ENCODE measurements at places on chromosomes 5 and 9. TPM values are rescaled to one million over a fixed set of nuclear protein-coding genes. Genes with fewer than 3 reads are reported as not detected.

OMD gene
- not detected for total RNA-seq

GRAMD2B gene
- total RNA-seq, result 8.4 TPM

GRCh38 chr9:38423973-38424843, at the start of gene IGFBPL1:
Gene IGFBPL1 (minus strand): TSS chr9:38424454. CDS start chr9:38424424, 30 bp downstream.
- no peak for DNase-seq

DNA sequence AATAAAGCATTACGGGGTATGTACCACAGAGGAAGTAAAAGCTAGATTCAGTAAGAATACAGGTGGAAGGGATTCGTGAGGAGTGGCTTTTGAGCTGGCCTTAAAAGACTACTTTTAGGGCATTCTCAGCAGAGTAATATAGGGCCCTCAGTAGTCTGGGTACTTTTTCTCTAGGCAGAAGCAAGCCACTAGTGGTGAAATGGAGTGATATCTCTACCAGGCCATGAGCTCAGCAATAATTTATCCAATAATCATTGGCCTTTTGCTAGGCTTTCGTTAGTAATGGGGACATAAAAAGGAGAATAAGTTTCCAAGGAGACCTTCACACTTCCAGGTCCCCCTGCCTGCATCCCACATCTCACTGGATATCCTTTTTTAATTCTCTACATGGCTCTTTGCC, 1.7 kb downstream of the POLR3G start:
- DNase-seq, result no peak

DNA sequence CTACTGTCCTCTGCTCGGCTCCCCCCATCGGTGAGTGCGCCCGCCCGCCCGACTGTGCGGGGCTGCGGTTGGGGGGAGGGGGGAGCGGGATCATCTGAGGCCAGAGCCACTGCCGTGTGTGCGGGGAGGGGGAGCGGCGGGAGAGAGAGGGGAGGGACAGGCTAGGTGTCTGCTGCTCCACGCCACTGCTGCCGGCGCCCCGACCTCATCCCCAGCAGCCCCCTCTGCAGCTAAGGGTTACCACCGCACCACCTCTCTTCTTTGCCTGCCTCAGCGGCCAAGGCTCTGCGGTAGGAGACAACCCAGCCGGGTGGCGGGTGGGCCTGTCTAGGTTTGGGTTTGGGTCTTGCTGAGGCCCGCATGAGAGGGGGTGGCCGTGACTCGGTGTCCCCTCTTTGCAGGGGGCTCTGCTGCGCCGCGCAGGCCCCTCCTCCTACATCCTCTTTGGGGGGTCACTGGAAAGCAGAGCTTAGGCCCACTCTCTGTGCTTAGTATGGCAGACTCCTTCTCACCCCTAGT, 670 bp upstream of the PURA start:
- DNase-seq, result peak; percentile 39

UBTD2 gene
- total RNA-seq, result 7.5 TPM

LHX6 gene
- not detected for total RNA-seq

TIFAB gene
- total RNA-seq, result not detected

- DNase-seq, result no peak
Observed at GRCh38 chr5:62385816-62386400, 17.8 kb downstream of the DIMT1 start.

DNA sequence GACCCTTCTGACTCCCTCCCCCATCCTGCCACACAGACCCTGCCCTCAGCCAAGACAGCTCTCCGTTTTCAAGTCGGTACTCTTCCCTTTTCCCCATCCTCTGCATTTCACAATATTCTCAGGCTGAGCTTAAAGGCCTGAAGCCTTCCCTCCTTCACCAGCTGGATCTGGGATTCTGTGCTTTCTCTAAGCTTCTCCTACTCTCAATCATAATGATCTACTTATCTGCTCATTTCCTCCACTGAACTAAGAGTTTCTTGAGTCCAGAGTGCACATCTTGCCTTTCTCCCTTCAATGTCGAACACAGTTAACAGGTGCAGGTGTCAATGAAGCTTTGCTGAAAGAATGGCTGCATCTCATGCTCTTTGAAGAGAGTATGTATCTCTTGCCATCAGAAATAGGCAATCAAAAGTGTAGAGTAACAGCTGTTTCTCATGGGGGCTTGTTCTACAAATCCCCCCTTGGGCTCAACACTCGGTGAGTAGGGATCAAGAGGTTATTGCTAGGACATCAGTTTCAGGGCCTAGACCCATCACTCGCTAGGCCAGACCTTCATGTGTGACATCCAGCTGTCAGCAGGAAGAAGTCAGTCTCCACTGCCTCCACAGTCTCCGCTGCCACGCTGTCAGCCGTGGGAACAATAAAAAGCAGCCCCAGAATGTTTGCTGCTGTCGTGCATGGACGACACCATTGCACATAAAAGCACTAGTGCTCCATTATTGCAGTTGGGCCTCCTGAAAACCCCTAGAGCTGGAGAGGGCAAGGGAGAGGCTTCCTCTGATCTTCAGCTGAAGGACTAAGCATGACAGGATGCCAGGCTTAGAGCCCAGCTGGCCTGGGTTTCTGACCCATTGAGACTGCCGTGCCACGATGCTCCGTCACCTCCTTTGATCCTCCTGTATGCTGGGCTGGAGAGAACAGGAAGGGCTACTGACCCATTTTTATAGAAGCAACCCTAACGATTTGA, 23.7 kb downstream of the TRAF1 start:
- DNase-seq, result no peak

GRCh38 chr5:67133776-67134175, 62.8 kb downstream of the CD180 start:
- DNase-seq, result no peak

NDUFS6 gene
- 43.4 TPM for total RNA-seq

- no peak for DNase-seq
Observed at GRCh38 chr9:7974335-7974960, 174.9 kb upstream of the DMAC1 start.

TUSC1 gene
- not detected for total RNA-seq

DNA sequence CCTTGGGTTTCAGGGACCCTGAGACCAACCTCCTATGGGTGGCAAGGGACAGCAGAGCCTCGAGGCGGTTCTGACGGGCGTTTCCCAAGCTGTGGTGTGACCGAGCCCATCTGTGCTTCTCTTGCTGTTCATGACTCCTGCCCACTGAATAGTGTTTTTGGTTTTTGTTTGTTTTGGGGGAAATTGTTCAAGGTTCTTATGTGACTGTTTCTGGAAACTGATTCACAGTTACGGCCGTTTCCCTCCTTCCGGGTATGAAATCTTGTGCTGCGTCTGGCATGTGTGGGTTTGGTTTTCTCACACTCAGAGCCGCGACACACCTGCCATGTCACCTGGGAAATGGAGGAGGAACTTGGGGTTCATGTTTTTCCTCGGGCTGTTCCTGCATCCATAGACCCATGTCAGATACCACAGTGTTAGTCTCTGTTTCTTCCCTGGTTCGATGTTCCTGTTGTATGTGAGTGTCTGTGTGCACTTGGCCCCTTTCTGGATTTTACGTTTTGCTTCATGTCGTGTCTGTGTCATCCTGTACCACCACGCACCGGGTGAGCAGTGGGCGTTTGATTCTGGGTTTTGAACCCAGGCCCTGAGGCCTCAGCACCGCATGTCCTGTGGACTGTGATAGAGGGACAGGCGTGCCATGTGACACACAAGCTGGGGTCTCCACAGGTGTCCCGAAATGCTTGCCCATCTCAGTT, 28.8 kb downstream of the FBXW5 start:
- no peak for DNase-seq

MARVELD2 gene
- total RNA-seq, result 0.40 TPM

GRCh38 chr9:33144551-33144950, 22.6 kb downstream of the B4GALT1 start:
- no peak for DNase-seq

DNA sequence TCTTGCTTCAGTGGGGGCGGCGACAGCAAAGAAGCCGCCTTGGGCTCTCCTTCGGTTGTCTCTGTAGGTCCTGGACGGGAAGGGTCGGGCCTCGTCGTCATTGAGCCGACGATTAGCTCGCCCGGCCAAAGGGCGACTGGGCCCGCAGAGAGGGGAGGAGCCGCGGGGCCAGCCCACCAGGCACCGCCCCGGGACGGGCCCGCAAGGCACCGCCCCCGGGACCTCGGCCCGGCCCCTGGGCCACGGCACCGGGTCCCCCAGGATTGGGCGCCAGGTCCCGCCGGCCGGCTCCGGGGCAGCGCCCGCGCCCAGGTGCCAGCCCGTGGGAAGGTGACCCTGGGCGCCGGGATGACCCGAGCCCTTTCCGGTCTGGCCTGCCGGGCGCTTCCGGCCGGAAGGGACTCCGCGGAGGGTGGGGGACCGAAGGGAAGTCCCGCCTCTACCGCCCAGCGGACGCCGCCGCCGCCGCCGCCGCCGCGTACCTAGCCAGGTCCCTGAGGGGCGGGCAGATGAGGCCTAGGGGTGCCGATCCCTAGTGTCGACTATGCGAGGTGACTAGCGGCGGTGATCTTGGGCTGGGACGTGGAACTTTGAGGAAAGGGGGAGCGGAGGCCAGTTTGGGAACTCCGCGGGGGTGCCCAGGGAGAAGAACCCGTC, at the start of the genes GBA2 and RGP1:
Gene GBA2 (minus strand): TSS at position 371 of the 657 bp plus-strand sequence. CDS start 524 bp downstream, outside the sequence.
Gene RGP1 (plus strand): TSS at position 430 of the 657 bp plus-strand sequence. CDS start 469 bp downstream, outside the sequence.
- DNase-seq, result peak; percentile 79

GALNT12 gene
- total RNA-seq, result 4.7 TPM

PCDHAC1 gene
- not detected for total RNA-seq

- DNase-seq, result no peak
Observed at GRCh38 chr9:76198336-76198735, 195.9 kb downstream of the RFK start.

GRCh38 chr5:32578363-32578762, 7.0 kb upstream of the SUB1 start:
- DNase-seq, result no peak

REEP5 gene
- 74.0 TPM for total RNA-seq

CNTNAP3 gene
- total RNA-seq, result not detected

FOXD4L5 gene
- total RNA-seq, result 0.09 TPM

PCDHGB5 gene
- 0.22 TPM for total RNA-seq

DNA sequence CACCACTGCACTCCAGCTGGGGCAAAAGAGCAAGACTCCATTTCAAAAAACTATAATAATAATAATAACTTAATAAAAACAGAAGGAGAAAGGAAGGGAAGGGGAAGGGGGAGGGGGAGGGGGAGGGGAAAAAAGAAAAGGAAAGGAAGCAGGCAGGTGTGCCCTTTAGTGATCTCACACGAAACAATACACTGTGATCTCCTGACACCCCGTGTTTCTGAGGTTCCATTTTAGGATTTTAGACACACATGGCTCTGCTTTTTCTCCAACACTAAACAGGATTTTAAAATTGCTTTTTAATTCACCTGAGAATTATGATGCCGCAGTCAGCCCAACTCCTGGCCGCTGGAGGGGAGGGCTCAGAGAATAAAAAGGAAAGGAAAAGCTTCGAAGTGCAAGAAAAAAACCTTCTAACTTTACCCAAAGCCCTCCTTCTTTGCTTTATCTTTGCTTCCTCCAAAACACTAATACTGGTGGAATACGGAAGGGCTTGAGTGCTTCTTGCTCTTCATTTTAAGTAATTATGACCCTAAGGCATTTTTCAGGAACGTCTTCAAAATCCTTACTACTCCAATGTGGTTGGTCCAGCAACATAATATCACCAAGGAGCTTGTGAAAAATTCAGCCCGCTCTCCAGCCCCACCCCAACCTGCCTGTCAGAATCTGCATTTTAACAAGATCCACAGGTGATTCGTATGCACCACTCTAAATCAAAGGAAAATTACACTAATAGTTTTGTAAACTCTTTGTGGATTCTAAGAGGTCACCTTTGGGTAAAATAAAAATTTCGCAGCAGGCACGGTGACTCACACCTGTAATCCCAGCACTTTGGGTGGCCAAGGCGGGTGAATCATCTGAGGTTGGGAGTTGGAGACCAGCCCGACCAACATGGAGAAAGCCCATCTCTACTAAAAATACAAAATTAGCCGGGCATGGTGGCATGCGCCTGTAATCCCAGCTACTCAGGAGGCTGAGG, 66.0 kb downstream of the MYO10 start:
- DNase-seq, result no peak

DNA sequence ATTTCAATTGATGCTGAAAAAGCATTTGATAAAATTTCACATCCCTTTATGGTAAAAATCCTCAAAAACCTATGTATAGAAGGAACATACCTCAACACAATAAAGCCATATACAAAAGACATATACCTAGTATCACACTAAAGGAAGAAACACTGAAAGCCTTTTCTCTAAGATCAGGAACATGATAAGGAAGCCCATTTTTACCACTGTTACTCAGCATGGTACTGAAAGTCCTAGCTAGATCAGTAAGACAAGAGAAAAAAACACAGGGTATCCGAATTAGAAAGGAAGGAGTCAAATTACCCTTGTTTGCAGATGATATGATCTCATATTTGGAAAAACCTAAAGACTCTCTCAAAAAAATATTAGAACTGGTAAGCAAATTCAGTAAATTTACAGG, 350.2 kb upstream of the PDE4D start:
- no peak for DNase-seq

DNA sequence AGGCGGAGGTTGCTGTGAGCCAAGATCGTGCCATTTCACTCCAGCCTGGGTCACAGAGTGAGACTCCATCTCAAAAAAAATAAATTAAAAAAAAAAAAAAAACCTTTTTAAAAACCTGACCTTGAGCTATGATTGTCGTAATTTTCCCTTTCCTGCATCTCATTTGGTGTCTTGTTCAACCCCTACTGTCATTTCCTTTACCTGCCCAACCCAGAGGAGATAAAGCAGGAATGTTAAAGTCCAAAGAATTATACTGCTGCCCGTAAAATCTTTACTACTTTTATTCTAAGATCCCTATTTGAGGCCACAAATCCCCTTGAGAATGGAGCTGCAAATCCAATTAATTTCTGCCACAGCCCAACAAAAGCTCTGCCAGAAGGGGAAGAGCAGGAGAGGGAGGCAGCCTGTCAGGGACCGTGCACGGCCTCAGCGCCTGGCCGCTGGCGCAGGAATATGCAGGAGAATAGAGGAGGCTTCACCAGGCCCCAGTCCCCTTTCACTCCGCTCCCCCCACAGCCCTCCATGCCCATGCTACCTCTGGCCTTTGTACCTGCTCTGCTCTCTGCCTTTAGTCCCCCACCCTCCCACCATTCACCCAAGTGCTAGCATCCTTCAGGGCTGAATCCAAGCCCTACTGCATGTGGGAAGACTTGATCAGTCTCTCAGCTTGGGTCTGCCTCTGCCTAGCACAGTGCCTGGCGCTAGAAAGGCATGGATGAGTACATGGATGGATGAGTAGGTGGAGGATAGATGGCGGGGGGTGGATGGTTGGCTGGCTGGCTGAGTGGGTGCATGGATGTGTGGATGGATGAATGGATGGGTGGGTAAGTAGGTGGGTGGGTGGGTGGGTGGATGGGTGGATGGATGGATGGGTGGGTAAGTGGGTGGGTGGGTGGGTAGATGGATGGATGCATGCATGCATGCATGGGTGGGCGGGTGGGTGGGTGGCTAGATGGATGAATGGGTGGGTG, 99.8 kb upstream of the SARDH start:
- no peak for DNase-seq

FOXI1 gene
- total RNA-seq, result not detected

GPR21 gene
- 0.61 TPM for total RNA-seq

ISL1 gene
- not detected for total RNA-seq

DNA sequence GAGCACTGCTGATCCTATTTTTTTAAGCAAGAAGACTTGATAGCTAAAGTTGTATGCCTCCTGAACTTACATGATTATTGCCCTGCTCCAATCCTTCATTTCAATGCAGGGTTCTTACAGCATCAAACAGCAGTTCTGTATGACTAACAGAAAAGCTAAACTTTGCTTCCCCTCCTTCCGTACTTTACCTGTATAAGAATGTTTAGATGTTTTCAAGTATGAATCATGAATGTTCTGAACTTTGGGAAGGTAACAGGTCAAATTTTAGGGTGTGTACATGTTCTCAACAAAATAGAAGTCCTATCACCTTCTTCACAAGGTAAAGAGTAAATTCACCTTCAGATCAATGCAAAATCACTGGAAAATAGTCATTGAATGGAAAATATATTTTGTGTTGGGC, 972.6 kb upstream of the SEMA6A start:
- DNase-seq, result no peak
